ENCODE measurements at places on chromosomes 1 and 21.

GRCh38 chr21:29704719-29705118, 235.1 kb downstream of the GRIK1 start:
- no peak for DNase-seq

DNA sequence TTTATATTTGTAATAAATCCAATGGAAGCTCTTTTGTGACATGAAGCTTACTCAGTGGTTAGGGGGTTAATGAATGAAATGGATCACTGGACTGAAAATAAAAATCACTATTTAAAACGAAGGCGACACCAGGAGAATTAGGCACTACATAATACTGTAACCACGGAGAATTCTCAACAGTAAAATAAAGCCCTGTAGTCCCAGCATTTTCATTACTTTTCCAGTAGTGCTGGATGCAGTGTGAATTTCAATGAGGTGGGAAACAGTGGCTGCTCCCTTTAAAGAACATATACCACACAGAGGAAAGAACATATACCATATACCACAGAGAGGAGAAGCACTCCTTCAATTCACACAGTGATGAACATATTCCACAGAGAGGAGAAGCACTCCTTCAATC, 275.0 kb downstream of the SMYD3 start:
- DNase-seq, result no peak

DNA sequence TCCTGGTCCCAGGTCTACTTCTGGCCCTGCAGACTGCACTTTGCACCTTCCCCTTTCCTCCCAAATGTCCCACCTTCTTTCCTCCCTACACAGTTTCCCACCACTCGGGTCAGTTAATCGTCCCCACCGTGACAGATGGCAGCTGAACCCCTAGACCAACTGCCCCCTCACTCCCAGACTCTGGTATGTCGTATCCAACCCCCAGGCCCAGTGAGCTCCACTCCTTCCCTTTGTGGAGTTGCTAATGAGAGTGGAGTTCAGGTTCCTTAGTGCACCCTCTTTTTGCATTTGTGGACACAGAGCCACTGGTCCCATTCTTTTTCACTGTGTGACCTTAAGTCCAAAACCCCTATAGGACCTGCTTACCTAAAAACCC, 1.8 kb downstream of the MAN1C1 start:
- no peak for DNase-seq

GRCh38 chr1:172818841-172819527, 160.1 kb downstream of the FASLG start:
- DNase-seq, result peak; percentile 17

Measured in CD4-positive, alpha-beta memory T cell (primary cell).